ENCODE measurements at places on chromosomes 4 and X.

GRCh38 chr4:6499238-6499600 lies 26.8 kb upstream of the PPP2R2C start:
- DNase-seq = no peak

- DNase-seq = peak; percentile 23
Observed at GRCh38 chr4:169566021-169566818, 46.2 kb downstream of the NEK1 start.

DNA sequence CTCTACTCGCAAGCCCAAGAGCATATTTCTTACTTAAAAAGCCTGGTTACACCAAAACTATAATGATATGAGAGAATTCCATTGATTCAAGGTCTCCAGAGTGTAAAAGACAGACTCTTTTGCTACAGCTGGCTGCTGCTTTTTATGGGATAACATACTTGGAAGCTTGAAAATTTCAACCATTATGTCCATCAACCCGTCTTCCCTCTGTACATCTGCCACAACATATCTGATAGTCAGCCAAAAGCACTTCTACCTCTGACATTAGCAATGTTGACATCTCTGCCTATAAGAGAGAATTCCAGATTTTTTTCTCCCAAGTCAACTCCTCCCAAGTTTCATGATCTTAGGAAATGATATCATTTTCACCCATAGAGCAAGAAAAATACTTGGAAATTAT lies 54.4 kb upstream of the IQCM start:
- no peak for DNase-seq

DNA sequence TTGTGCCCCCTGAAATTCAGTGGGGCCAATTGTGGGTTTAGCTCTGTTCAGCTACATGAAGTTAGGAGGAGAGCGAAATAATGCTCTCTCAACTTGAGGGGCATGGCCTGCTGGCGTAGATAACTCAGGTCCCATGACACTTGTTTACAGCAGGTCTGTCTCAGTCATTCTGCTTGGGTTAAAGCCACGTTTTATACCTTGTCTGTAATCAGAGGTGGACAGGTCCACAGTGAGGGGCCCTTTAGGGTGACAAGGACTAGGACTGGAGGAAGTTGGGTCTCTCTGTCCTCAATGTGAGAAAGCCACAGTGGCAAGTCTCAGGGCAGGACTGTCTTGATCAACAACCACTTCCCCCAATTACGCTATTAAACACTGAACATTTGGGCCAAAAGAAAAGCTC lies 49.0 kb downstream of the PDHA1 start:
- DNase-seq = no peak

DNA sequence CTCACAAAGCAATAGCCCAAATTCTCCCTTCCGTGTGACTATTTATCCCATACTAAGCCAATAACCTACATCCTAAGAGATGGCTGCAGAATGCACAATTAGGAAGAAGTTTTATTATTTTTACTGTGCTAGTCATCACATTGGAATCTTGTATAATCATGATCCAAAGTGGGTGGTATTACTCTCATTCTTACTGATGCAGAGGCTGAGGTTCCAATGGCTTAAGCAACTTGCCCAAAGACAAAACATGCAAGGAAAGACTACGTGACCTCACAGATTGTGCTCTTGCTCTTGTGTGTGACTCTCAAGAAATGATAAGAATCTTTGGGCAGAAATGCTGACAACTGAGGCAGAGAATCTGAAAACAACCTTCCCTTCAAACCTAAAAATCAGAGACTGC lies 212.2 kb downstream of the LDB2 start:
- DNase-seq = no peak

GRCh38 chr4:140408974-140409373 lies 18.5 kb downstream of the CLGN start:
- DNase-seq = no peak

DNA sequence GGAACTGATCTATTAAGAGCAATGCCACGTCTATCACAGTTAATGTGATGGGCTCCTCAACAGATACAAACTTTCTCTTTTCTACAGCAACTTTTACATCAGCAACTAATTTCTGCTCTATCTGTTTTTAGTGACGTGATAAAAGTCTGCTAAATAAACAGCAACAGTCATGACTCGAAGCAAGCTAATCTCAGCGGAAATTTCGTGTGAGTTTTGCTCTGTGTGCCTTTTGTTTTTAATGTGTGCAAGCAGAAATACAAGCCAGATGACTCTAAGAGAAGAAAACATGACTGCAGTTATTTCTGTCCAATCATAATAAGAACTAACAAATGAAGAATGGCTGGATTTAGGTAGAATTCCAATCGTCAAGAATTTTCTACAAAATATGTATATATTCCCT lies 214.3 kb downstream of the LDB2 start:
- DNase-seq = no peak

DNA sequence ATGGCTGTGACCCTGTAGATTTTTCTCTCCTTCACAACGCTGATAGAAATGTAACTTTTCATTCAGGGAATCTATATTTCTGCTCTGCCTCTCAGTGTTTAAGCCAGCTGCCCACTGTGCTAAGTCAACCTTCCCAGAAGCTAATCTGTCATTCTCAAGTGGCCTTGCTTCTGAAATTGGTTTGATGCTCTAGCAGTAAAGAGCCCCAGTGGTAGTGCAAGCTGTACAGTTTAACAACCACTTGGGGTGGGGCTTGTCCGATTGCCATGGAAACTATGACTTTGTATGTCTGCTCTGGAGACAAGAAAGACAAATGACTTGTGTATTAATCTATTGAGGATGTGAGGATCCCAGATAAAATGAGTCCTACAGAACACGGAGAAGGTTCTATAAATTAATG lies 620.9 kb upstream of the GALNT7 start:
- DNase-seq = no peak

DNA sequence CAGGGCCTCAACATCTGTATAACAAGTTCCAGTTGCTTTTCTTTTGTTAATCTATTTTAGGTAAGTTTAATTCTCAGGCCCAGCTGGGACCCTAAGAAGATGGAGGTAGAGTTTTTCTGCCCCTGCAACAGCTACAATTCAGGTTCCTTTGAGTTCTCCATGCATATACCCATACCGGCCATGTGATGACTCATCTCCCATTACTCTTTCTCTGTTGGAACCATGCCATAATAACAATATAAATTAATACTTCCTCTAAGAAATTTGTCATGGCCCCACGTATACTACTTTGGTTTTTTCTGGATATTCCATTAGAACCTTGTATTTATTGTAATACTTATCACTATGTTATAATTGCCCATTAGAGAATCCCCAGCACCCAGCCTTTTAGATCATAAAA lies 1.3 kb upstream of the INTU start:
- no peak for DNase-seq

DNA sequence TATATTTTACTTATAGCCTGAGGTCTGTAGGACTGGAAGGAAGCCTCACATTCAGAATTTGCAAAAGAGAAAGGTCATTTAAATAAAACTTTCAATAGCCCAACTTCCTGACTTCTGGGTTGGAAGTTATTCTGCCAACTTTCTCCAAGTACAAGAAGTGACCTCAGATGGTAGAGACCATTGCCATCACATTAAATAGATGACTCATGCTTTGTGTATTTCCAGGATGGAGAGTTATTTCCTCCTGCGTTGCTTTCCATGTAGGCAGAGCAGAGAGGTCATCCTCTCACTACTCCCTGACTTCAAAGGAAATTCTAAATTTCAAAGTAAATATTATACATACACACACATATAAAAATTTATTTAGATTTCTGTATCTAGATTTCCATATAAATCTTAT lies 73.0 kb upstream of the NR3C2 start:
- no peak for DNase-seq

DNA sequence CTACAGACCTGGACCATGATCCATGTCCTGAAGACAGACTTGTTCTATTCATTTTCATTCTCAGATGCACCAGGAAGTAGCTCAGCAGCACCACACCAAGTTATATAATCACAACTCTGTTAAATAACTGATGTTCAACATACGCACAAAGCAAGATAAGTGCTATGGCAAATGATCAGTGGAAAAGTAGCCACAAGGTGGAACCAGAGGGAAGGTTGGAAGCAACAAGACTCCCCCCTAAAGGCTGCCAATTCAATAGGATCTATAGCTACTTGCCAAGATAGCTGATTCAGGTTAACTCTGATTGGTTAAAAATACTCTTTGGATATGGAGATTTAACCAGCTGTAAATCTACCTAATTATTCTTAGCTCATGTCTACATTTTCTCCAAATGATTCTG lies 23.7 kb upstream of the FAM47B start:
- DNase-seq = peak; percentile 18

GRCh38 chrX:13380211-13380610 lies 60.4 kb upstream of the ATXN3L start:
- no peak for DNase-seq

GRCh38 chr4:1802151-1802715 lies 9.1 kb downstream of the FGFR3 start:
- no peak for DNase-seq

GRCh38 chrX:46044486-46044885 lies 500.7 kb downstream of the ZNF674 start:
- DNase-seq = no peak

DNA sequence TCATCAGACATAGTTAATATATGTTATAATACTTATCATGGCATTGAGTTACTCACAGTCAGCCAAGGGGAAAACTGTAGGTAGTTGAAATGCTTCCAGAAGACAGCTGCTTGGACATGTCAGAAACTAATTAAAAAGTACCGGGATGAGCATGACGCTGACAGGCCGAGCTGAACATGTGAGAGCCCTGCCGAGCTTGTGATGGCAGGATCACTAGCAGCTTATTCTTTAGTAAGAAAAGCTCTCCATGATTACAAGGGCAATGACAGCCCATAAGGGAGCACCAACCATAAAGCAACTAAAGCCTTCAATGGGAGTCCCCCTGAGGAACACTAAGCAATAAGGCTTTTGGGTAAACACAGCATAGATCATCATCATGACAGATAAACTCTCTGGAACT lies 435.6 kb downstream of the TLL1 start:
- peak; percentile 12 for DNase-seq

GRCh38 chr4:146340798-146341197 lies 126.5 kb downstream of the REELD1 start:
- no peak for DNase-seq

Measured in NCI-H526 (cell line).